ENCODE measurements at places on chromosomes 6 and 20.

GRCh38 chr6:135664527-135664926 is 167.0 kb upstream of the AHI1 start:
- DNase-seq: no peak

DNA sequence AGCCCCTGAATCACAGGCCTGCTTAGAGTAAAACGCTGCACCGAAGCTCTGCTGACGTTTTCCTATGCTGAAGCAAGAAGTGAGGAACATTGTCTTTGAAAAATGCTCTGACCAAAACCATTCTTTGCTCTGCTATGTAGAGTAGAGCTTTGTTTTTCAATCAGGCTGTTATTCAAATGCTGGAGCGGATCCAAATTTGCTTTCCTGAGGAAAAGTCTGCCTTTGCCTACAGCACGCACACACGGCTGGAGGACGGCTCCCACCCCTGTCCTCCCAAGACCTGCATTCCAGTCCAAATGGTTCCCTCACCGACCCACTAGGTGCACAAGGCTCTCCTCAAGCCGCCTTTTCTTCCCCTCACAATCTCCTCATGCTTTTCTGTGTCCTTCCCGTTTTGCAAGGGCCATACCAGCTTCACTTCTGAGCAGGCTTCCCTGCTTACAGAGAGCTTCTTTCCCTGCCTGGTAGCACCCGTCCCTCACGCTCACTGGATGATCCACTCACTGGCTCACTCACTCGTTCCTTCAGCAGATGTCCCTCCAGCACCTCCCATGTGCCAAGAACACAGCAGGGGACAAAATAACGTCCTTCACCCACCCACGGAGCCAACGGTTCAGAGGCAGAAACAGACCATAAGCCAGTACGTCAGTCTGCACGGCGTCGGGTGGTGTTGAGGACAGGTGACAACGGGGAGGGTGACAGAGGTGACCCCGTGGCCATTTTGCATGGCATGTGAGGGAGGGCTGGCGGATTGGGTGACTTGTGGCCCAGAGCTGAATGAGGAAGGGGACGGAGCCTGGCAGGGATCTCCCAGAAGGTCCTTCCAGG is 137.9 kb upstream of the NEDD9 start:
- DNase-seq: no peak

DNA sequence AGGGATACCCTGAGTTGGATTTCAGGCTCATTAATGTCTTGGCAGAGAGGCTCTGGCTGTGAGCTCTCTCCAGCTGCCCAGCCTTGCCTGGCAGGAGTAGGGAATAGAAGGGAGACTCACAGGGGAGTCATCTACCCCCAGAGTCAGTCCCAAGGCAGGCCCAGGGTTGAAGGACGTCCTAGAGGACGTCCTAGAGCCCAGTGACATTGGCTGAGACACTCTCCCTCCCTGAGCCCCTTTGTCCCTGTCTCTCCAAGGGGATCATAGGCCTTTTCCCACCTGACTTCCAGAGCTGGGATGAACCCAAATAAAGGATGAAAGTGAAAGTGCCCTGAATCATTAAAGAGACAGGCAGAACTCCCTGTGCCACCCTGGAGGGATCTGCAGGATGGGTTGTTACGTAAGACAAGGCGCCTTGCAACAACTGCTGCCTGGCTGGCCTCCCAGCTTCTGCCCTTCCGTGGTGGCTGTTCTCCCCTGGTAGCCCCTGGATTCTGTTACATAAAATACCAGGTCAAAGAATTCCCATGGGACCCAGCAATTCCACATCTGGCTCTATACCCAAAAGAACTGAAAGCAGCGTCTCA is 53.6 kb upstream of the SIRPA start:
- no peak for DNase-seq

- DNase-seq: no peak
These were observed 342.3 kb downstream of the C6orf118 start for GRCh38 chr6:164967102-164967501.

DNA sequence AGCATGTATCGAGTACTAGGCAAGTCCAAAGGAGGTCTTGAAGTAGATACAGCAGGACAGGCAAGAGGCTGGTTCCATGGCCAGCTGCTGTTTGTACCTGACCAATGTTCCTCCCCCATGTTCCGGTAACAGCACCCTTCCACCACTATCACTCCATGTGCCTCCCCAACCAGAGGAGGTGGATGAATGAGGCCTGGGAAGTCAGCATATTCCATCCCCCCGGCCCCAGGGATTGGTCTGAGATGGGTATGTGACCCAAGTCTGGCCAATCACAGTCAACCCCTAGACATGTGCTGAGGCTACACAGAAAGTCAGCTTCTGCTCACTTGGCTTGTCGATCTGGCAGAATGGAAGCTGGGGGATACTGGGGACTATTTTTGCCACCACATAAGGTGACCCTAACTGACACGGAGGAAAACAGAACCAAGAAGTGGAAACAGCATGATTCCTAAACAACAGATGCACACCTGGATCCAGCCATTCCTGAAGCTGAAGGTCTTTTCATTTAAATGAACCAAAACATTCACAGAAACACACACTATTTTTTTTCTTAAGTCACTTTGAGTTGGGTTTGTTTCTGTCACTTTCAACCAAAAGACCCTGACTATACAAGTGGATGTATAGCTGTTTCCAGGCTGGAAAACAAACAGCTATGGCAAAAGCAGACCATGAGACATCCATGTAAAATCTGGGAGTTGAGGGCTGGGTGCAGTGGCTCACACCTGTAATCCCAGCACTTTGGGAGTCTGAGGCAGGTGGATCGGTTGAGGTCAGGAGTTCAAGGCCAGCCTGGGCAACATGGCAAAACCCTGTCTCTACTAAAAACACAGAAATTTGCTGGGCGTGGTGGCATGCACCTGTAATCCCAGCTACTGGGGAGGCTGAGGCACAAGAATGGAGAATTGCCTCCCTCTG is 70.4 kb upstream of the PTPN1 start:
- DNase-seq: no peak

DNA sequence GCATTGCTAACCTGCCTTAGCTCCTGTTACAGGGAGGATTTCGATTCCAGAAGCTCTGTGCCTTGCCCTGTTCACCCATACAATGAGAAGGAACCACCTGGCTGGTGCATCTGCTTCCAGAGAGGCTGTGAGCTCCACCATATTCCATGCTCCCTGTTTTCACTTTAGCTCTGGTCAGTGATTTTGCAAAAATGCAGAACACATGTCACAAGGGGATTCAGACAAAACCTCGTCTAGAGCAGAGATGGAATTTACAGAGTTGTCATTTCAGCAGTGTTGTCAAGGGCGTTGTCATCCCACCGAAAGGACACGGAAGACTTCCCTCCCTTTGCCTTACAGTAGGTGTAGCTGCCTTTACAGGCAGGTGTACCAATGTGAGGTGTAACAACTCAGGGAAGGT is 223.0 kb upstream of the ARID1B start:
- no peak for DNase-seq

DNA sequence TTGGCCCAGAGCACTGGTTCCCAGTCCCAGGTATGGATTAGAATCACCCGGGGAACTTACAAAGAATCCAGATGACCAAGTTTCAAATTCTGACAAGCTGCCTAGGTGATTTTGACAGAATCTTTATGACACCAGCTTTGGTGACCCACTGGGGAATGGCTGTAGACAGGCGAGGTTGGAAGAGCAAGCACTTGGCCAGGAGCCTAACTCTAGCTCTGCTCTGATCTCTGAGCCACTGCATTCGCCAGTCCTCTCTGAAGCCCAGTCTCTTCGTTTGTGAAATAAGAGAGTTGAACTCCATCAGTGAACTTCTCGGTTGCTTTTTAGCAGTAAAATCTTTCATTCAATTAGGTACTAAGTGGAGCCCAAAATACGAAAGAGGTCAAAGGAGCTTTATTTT is 161.2 kb downstream of the VEGFA start:
- no peak for DNase-seq

GRCh38 chr6:101394936-101395335 is 1.4 kb downstream of the GRIK2 start:
- no peak for DNase-seq

DNA sequence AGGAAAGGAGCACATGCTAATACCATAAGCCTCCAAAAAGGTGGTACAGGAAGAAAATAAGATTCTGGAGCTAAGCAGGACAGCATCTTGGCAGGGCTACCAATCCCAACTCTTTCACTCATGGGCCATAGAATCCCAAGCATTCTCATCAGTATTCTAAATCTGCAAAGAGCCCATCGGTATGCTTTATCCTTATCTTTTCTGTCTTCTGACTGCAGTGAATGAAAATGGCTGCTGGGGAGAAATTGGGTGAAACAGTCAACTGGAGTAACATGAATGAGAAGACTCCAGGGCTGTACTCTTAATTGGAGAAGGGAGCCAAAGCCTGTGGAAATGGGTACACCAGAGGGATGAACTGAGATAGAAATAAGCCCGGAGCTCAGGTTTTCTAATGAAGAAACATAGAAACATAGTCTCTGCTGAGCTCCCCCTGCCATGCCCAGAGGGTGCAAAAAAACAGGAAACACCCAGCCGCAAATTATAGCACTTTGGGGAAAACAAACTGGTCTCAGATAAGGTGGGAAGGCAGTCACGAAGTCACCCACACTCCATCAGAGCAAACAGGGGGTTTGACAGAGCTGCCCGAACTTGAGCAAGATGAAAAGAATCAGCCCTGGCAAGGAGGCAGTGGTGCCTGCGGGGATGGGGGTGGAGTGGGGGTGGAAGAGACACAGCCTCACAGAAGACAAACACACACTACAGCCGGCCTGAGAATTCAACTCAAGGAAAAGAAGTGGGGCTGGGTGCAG is 35.4 kb upstream of the E2F3 start:
- DNase-seq: no peak

DNA sequence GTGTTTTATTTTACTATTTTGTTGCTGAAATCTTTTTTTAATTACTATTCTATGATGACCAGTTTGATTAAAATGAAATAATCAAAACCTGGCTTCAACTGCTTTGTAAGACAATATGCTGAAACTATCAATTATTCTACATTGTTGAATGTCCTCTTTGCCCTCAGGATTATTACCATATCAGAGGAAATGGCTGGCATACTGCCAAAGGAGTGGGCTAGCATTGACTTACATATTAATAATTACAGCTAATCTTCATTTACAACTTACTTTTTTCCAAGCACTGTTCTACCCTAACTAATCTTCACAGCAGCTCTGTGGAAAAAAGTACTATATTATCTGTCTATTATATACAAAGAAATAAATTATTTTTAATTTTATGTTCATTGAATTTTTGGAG is 560.5 kb downstream of the BCKDHB start:
- no peak for DNase-seq

DNA sequence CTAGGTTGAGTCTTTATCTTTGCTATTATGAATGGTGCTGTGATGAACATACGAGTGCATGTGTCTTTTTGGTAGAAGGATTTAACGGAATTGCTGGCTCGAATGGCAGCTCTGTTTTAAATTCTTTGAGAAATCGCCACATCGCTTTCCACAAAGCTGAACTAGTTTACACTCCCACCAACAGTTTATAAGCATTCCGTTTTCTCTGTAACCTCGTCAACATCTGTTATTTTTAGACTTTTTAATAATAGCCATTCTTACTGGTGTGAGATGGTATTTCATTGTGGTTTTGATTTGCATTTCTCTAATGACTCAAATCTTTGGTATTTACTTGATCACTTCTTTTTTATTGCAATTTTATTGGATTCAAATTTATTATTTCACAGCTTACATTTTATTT is 117.4 kb upstream of the HDGFL1 start:
- no peak for DNase-seq

GRCh38 chr20:13839421-13840092 is 54.7 kb downstream of the NDUFAF5 start:
- DNase-seq: no peak

GRCh38 chr20:36745234-36745926 is 510 bp downstream of the NDRG3 start:
- DNase-seq: no peak

Data from NCI-H1048 (cell line).